Gastrocnemius medialis (tissue), 4 donors: ENCODE measurements at places on chromosomes 1 and 21. TPM values are rescaled to one million over a fixed set of nuclear protein-coding genes. Genes with fewer than 3 reads are reported as not detected.

DNA sequence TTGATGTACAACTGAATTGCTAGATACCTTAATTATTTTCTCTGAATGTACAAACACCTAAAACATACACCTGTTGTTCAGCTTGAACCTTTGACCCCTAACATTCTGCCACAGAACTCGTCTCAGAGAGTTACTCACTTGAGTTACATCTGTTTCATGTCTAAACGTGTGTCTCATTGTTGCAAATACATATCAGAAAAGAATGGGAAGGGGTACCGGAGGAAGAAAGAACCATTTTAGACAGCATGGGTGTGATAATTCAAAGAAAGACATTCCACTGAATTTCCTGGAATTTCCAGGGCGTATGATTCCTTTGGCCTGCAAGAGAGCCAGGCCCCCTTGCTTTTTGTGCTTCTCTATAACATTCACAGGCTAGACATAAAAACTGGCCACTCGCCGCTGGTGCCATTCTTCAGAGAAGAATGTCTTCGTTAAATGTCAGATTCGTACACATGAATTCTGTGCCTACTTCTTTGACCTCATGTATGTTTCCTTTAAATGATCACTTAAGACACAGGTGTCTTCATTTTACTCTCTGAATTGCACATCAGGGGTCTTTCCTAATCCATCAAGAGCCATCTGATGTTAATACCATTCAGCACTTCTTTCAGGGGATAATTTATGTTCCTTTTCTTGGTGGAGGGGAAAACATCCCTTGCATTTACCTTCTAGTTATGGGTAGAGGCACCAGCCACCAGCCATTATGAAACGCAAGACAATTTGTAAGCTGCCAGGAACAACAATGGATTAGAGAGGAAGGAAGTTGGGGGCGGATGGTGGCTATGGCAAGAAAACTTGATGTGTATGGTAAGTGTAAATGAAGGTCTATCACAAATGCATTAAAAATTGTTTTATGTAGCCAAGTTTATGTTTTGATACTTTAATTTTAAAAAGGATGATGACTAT lies 12.7 kb downstream of the ATF3 start:
- no peak for DNase-seq

Gene GBP6
- not detected for total RNA-seq

DNA sequence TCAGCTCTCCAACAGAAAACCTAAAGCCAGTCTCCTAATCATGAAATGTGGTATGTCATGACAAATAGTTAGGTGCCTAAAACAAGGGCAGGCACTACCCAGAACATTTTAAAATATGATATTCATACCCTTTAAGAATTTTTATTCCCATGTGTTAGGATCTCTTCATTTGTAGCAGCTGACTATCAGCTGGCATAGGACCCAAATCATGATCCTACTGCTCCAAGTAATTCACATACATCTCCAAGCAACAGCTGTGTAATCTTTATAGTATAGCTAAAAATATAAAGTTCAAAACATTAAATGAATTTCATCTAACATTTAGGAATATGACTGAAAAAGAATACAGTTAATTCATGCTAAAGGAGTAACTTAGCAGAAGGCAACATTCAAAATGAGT lies 57.5 kb downstream of the ENAH start:
- DNase-seq, result no peak

Gene PLEKHA6
- 10.3 TPM for total RNA-seq

- DNase-seq, result peak; percentile 1
Observed at GRCh38 chr21:44432841-44433790, 22.2 kb upstream of the LRRC3 start.

Gene OR2T34
- not detected for total RNA-seq

DNA sequence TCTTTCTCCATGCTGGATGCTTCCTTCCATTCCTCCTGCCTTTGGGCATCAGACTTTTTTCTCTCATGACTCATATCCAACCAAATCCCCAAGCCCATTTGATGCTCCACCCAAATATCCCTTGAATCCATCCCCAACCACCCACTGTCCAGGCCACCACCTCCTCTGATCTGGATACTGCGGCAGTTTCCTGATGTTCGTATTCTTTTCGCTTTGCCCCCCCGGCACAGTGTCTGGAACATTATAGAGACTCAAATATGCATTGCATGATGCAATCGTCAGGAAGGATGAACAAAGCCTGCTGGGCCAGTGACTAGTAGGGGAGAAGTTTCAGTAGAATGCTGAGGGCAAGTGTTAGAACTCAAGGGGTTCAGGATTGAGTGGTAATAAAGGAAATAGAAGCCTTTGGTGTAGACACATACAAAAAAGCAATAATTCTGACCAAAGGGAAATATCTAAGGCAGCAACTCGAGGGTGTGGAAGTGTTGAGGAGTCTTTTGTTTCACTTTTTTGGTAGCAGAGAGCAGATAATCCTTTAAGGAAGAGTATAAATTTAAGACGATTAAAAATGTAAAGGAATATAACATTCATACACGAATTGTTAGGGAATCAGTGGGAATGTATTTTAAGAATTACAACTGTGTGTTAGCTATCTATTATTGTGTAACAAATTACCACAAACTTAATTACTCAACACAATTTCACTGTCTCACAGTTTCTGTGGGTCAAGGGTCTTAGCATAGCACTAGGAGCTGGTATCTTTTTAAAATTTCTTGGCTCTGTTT lies 7.5 kb downstream of the S100A11 start:
- DNase-seq, result no peak

Gene AKT3
- 8.5 TPM for total RNA-seq

DNA sequence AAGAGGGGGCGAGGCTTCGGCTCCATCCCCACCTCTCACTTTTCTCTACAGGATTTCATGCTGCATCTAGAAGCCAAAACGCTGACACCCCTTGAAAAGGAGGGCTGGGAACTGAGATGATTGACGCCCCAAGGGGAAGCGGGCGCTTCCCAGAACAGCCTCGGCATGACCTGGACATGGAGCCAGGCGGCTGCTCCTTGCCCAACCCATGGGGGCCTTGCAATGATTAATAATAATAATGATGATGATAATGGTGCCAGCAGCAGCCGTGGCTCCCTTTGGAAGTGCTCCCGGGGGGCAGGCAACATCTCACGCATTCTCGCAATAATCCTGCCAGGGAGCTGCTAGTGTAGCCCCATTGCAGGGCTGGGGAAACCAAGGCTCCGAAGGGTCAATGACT lies 78.2 kb downstream of the RAP1GAP start:
- DNase-seq, result no peak

DNA sequence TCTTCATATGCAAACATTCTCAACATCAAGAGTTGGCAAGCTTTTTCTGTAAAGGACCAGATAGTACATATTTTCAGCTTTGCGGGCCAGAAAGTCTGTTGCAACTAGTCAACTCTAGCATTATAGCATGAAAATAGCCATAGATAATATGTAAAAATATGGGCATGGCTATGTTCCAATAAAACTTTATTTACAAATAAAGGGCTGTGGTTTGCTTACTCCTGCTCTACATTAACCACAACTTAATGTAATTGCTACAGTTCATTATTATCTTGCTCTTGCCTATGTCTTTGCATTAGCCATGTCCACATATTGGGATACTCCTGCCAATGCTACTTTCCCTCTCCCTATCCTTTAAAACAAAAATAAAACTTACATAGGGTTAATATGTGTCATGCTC lies 24.5 kb upstream of the CTSK start:
- DNase-seq, result no peak

Gene IQGAP3
- total RNA-seq, result 0.55 TPM

DNA sequence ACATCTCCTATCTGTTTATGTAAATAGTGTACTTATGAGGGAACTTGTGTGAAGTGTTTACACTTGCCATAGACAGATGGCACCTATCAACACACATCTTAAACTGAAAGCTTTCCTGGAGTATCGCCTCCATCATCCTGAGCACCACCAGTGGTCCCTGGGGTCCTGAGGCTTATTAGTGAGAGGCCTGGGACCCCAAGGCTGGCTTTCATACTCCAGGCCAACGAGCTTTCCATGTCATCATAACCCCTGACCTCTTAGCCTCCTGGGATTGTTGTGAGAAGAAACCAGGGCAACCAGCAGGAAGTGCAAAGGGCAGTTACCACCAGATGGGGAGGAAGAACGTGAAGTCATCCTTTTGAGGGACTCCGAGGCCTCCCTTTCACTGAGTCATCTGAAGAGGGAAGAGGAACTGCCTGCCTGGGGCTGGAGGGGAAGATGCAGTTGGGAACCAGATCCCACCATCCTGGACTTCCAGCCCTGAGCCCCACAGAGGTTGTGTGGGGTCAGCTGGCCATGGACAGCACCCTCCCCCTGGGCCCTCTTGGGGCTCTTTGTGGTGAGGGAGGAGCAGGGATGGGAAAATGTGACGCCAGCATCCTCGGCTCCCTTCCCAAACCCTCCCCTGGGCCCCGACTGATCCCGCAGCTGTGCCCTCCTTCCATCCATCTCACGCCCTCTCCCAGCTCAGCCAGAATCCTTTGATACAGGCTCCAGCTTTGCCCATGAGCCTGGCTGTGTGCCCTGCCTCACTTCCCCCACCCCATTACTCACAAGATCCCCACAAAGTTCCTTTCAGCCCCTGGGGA lies 5.8 kb downstream of the INKA2 start:
- DNase-seq, result peak; percentile 36

- no peak for DNase-seq
Observed at GRCh38 chr1:246709196-246709595, 15.0 kb upstream of the SCCPDH start.

GRCh38 chr1:18913065-18913835 lies 10.9 kb upstream of the ALDH4A1 start:
- DNase-seq, result peak; percentile 71

Gene CFHR3
- 1.5 TPM for total RNA-seq

Gene IL12RB2
- total RNA-seq, result 3.2 TPM

Gene CYP2J2
- total RNA-seq, result 2.6 TPM

Gene DUSP23
- 68.5 TPM for total RNA-seq

Gene PAPPA2
- total RNA-seq, result not detected

Gene C21orf58
- total RNA-seq, result 0.53 TPM

DNA sequence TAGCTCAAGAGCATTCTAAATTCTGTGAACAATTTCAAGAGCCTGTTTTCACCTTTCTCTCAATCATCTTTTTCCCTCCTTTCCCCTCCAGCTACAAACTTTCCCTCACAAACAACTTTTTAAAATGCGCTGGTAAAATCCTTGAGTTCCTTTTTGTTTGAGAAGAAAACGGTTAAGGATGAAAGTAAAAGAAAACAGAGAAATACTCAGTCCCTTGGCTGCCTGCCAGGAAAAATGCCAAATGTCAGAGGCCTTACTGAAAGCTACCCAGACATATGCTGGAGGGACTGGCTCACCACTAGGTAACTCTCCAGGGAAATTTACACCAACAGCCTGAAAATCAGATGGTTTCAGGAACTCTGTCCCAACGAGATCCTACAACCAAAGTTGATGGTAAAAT lies 11.0 kb upstream of the SERBP1 start:
- DNase-seq, result no peak

- DNase-seq, result peak; percentile 14
Observed at GRCh38 chr1:44030605-44031251, 534 bp downstream of the SLC6A9 start.

- DNase-seq, result no peak
Observed at GRCh38 chr1:105459759-105460158, 1596.7 kb upstream of the PRMT6 start.

- DNase-seq, result peak; percentile 28
Observed at GRCh38 chr1:85581802-85582686, 1.5 kb downstream of the CCN1 start.

DNA sequence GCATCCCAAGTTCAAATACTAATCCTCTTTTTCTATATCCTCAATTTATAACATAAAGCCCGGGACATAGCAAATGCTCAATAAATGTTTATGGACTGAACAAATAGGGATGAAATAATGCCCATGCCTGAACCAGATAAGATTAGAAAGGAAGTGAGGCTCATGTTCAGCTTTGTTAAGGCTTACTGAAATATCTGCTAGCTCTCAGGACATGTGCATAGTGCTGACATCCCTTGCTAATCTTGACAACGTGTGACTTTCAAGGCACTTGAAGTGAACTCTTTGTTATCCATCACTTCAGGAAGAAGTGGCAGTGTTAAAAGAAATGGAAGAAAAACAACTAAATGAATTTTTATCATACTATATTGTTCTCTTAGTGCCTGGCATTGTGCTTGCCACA lies 260.3 kb upstream of the SGIP1 start:
- no peak for DNase-seq

Gene CRABP2
- total RNA-seq, result not detected

GRCh38 chr21:42393443-42393950 lies 2.4 kb downstream of the TMPRSS3 start:
- no peak for DNase-seq

Gene NEK2
- total RNA-seq, result not detected

DNA sequence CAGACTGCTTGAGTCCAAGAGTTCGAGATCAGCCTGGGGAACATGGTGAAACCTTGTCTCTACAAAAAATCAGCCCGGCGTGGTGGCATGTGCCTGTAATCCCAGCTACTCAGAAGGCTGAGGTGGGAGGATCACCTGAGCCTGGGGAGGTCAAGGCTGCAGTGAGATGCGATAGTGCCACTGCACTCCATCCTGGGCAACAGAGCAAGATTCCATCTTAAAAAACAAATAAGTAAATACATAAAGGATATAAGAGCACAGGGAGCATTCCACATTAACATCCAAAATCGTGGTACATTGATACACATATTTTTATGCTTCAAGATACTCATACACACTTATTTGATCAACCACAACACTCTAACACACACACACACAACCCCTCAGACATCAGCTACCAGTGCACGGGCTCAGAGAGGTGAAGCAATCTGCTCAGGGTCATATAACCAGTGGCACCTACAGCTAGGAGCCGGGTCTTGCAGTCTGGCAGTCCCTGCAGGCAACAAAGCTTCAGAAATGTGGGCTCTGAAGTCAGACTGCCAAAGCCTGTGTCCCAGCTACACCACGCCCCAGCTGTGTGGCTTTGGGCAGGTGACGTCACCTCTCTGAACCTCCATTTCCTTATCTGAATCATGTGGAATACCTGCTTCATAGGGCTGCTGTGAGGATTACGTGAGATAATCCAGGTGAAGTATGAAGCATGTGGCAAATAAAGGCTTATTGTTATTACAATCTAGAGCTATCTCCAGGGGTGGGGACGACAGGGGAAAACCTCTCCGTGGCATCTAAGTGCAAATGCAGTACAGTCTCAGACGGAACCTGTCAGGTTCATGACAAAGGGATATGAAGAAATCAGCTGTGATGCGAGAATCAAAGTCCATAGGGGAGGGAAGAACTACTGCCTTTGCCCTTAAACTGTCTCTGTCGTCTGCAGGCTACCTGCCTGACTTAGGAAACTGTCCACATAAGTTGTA lies 4.8 kb upstream of the CRYBG2 start:
- no peak for DNase-seq

Gene OR2G2
- not detected for total RNA-seq

Gene PTGFR
- 2.2 TPM for total RNA-seq

Gene ITLN1
- not detected for total RNA-seq

DNA sequence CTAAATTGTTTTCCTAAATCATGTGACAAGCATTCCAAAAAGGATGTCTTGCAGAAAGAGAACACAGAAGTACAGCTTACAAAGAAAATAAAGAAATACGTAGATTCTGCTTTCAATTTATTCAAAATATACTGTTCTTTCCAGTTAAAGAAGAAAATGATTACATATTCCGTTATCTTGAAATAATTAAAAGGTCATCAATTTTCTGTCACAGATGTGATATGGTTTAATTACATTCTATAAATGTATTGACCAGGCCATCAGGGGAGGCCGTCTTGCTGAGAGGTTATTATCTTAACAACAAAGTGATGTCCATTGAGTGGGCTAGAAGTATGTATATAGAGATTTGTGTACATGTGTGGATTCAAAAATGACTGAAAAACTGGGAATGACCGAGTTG lies 432.9 kb downstream of the SETD4 start:
- no peak for DNase-seq

Gene DDR2
- 9.8 TPM for total RNA-seq
